ENCODE measurements at places on chromosomes 2 and 18. TPM values are rescaled to one million over a fixed set of nuclear protein-coding genes. Genes with fewer than 3 reads are reported as not detected.

SLC39A6 gene
- total RNA-seq: 13.2 TPM

DNA sequence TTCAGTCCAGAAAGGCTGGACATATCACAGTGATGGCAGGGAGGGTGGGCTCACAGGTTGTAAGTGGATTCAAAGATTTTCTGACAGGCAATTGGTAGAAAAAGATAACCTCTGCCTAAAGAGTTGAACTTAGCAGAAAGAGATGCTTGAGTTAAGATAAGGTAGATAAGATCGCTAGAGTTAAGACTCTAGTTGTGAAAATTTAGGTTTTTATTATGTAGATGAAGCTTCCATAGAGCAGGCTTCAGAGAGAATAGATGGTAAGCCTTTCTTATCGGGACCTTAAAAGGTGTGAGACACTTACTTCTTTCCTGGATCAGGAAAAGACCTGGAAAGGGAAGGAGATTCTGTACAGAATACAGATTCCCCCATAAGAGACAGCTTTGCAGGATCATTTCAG, 134.4 kb downstream of the GULP1 start:
- no peak overlapping the region for H3K27ac ChIP-seq
- H3K4me1 ChIP-seq: peaks cover 3% of the 10 kb centered on the region
- no peaks in the 10 kb centered on the region for H3K36me3 ChIP-seq
- H3K4me3 ChIP-seq: no peak overlapping the region
- H3K27me3 ChIP-seq: no peaks in the 10 kb centered on the region

SH3RF3 gene
- 0.02 TPM for total RNA-seq

DNA sequence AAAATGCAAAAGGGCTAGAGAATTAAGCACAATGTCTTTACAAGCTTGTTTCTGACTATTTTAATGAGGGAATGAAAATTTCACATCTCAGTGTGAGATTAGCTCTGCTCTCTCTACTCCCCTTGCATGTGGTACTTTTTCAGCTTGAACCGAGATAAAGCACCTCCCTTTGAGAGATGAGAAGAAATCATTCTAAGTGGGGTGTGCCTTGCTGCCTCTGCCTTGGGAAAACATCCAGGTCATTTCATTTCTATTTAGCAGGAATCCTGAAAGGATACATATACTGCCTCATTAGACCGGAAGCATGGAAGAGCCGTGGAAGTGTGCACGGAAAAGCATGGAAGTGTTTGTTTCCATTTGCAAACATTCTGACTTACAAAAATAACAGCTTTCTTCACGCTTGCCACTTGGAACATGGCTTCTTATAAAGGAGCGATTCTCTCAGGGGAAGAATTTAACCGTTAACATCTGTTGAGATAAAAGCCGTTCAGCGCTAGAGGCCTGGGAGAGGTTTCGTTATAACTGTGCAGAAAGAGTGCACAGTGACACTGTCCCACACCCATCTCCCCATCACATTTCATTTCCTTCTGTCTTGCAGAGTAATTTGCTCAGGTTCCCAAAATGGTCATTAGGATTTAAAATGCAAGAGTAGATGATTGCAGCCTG, 16.7 kb downstream of the NOSTRIN start:
- no peak for DNase-seq
- peak overlapping the region; percentile 6 for H3K27ac ChIP-seq
- peaks cover 34% of the 10 kb centered on the region for H3K36me3 ChIP-seq
- H3K4me1 ChIP-seq: peaks cover 13% of the 10 kb centered on the region

GRCh38 chr2:85583667-85584353, 421 bp upstream of the VAMP5 start:
- H3K27ac ChIP-seq: no peak overlapping the region
- H3K36me3 ChIP-seq: peaks cover 42% of the 10 kb centered on the region
- peaks cover 51% of the 10 kb centered on the region for H3K4me1 ChIP-seq
- no peak for DNase-seq
- no peaks in the 10 kb centered on the region for H3K27me3 ChIP-seq

GRCh38 chr2:36385603-36386002, 30.0 kb downstream of the CRIM1 start:
- no peak overlapping the region for H3K27ac ChIP-seq
- no peaks in the 10 kb centered on the region for H3K4me1 ChIP-seq
- H3K4me3 ChIP-seq: no peak overlapping the region
- no peaks in the 10 kb centered on the region for H3K36me3 ChIP-seq
- H3K27me3 ChIP-seq: no peaks in the 10 kb centered on the region

UGT1A8 gene
- not detected for total RNA-seq

- H3K4me1 ChIP-seq: no peaks in the 10 kb centered on the region
- DNase-seq: no peak
- H3K36me3 ChIP-seq: no peaks in the 10 kb centered on the region
- no peaks in the 10 kb centered on the region for H3K27me3 ChIP-seq
- H3K27ac ChIP-seq: no peak overlapping the region
- no peak overlapping the region for H3K4me3 ChIP-seq
Measured at GRCh38 chr18:60936101-60936500, 397.1 kb upstream of the CDH20 start.
